ENCODE measurements at places on chromosomes 5 and 9.

- DNase-seq: no peak
These were observed 81.4 kb downstream of the PGM5 start for GRCh38 chr9:68437785-68438184.

DNA sequence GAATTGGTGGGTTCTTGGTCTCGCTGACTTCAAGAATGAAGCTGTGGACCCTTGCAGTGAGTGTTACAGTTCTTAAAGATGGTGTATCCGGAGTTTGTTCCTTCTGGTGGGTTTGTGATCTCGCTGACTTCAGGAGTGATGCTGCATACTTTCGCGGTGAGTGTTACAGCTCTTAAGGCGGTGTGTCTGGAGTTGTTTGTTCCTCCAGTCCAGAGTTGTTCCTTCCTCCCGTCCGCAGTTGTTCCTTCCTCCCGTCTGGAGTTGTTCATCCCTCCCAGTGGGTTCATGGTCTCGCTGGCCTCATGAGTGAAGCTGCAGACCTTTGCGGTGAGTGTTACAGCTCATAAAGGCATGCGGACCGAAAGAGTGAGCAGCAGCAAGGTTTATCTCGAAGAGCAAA is 159.6 kb upstream of the ADAMTSL1 start:
- no peak for DNase-seq

DNA sequence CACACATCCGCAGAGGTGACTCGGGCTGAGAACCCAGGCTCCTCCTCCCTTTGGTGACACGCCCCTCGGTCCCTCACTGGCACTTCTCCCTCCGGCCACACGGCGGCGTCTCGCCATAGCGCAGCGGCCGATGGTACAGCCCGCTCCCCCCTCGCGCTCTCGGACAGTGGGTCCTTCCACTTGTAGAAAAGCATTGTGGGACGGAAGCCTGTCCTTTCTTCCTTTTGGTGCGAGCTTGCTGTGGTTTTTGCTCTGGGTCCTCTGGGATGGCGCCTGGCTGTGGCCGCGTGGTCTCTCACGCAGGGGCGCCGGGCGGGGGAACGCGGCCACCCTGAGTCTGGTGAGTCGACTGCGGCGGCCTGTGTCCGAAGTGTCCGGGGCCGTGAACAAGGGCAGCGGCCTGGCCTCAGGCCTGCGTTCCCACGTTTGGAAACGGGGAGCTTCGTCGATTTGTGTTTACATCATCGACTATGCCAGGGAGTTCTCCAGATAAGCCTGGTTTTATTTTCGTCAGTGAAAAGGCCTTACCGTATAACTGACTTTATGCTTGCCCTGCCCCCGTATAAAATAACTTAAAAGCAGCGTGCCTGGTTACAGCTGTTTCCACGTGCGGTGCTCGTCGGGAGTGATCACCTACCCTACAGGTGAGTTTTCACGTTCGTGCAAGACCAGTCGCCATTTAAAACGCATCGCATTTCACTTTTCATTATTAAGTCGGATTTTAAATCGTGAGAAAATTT is 258.3 kb downstream of the EPB41L4A start:
- DNase-seq: peak; percentile 38

DNA sequence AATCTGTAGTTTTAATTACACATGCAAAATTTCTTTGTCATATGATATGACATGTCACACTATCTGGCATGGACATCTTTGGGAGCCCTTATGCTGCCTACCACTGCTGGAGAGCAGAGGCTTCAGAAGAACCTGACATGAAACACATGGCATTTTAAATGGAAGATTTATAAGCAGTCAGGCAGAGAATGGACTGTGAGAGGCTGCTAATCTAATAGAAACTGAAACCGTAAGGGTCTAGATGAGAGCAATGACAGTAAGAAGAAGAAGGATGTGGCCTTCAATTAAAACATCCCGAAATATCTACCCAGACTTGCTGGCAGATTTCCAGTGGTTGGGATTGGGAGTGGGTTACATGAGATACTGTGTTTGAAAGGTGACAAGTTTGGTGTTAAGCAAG is 149.8 kb downstream of the MACIR start:
- DNase-seq: no peak

- DNase-seq: no peak
These were observed at the start of gene TIMD4 for GRCh38 chr5:156963125-156963524. TIMD4 (minus strand) TSS chr5:156963226; CDS start chr5:156963198, 28 bp downstream.

DNA sequence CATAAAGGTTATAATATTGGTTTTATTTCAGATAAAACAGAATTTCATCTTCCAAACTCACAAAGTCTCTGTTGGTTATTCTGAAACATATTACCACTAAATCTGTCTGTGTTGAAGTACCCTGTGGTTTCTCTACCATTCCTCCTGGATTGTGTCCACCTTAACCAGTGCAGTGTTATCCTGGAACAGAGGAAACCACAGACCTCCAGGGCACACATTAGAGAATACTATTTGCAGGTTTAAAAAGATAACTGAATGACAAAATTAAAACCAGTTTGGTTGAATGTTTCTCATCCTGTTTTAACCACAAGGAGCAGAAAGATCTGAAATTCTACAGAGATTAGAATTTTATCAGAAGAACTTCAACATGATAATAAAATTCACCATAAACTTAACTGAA is 251.8 kb downstream of the CWC27 start:
- DNase-seq: no peak

DNA sequence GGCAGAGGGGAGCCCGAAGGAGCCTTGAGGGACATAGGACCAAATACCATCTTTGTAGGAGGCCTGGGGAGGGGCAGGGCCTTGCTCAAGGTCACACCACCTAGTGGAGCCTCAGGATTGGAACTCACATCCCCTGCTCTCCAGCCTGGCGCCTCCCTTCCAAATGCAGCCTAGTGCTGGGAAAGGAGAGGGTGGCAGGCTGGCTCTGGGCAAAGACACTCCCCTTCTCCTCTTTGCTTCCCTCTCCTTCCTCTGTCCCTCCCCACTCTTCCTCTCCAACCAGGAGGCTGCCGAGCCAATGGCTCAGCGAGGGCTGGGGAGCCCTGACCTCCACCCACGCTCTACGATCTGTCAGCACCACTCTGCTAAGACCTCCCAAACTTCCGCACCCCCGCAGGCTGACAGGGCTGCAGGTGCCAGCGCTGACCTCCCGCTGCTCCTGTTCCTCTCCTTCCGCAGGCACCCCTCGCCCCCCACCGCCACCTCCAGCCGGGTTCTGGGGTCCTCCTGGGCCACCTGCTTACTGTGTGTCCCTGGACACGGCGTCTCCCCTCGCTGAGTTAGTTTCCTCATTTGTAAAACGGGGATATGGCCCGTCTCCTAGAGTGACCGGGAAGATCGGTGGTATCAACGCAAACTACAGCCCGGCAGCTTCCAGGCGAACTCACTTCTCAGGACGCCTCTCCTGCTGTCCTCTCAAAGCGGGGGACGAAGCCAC is 52.9 kb downstream of the C9orf50 start:
- DNase-seq: no peak

DNA sequence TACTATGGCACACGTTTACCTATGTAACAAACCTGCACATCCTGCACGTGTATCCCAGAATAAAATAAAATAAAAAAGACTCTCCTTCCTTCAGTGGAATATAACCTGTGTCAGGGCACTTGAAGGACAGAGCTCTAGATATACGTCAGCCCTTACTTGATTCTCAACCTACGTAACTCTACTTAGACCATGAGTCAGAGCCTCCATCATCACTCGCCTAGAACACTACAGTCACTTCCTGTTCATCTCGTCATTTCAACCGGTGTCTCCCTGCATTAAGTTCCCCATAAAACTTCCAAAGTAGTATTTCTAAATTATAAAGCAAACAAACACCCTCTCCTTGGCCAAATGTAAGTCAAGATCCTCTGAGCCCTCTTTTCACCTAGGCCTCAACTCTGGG is 243.5 kb upstream of the CCNG1 start:
- DNase-seq: no peak

DNA sequence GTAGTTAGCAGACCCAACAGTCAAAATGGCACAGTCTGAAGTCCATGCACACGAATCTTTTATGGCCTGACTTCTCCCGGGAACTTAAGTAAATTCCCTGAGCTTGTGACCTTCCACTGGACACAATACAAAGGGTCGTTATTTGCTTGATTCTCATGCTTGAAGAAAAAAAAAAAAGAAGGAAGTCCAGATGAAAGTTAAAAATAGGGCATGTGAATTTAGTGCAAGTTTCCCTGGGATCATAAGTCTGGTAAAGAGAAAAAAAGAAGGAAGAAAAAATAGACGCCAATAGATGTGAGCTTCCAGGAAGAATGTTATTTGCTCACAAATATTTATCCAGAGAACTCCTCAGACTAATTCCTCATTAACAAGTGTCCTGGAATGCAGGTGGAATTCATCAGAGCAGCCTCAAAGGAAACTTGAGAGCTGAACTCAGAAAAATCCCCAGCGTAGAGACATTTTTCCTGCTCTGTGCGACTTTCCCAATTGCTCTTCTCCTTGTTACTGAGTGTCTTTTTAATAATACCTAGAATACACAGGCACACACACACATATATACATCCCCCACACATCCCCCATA is 616.3 kb downstream of the EBF1 start:
- DNase-seq: no peak

GRCh38 chr5:151092762-151093161 is 11.9 kb upstream of the TNIP1 start:
- DNase-seq: no peak
